Frontal cortex (tissue), 4 donors: ENCODE measurements at places on chromosomes 1 and 21.

DNA sequence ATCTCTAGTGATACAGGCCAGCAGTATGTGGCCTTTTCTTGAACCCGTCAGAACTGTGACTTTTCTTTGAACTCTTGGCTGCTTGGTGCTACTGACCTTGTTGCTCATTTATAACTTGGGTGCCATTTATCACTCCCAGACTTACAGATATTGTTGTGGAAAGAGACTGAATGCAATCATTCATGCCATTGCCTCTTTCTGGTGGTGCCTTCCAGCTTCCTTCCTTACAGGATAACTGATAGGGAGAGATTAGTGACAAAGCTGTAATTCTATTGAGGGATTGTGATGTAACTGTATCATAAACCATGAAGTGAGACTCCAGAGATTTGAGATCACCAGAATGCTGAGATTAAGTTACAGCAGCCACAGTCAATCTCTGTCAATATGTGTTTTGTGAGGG, 256.5 kb downstream of the USP25 start:
- DNase-seq = no peak

DNA sequence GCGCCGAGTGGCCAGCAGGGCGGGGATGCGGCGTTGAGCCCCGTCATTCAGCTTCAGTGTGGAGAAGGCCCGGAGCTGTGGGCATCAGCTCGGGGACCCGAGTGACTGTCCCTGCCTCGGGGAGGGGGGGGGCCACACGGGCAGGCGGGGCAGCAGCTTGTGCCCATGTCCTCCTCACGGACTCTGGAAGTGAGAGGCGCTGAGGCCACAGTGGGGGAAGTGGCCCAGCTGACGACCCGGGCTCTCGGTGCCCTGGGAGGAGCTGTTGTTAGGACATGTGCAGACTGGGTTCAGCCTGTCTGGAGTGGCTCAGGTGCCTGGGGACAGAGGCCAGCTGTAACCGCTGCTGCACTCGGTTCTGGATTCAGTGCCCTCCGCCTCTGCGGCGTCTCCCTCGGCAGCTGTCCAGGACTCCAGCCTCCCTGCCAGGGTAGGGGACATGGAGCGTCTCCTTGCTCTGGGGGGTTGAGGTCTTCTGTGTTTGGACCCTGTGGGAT, 71.1 kb downstream of the SKI start:
- no peak for DNase-seq

- no peak for DNase-seq
Observed at GRCh38 chr1:23639460-23640095, 52.0 kb upstream of the RPL11 start.

DNA sequence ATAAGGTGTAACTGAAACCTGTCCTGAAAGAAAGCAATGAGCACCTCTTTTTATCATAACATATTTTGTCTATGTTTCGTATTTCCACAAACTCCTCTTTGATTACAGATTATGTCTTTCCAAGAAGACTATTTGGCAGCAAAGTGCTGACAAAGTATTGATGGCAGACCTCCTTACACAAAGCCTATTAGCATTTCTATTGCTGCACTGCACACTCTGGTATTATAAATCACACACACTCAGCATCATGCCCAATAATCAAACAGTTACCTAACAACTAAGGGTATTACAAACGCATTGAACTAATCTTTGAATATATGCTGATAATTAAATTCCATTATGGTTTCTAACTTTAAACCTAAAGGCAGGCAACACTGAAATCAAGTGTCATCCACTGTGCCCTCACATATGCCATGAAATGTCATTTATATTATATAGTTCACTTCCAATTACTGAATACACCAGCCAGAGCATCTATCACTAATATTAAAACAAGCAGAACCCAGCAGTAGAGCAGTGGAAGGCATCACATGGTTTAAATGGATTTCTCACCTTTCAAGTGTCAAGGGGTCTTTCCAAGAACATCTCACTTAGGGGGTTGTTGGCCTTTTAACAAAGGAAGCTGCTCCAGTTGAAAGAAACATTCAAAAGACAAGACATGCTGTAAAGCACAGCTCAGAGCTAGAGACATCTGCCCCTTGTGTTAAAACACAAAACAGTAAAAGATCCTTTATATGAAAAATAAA, 239.1 kb downstream of the RERE start:
- DNase-seq = no peak

GRCh38 chr21:26118938-26119540, 51.5 kb downstream of the APP start:
- DNase-seq = no peak

GRCh38 chr1:3055051-3055450, 14.0 kb upstream of the PRDM16 start:
- DNase-seq = no peak
